ENCODE measurements at places on chromosomes 5 and 9.

GRCh38 chr9:108746001-108746400, 109.8 kb downstream of the ACTL7B start:
- no peak for DNase-seq

- no peak for DNase-seq
These were observed 7.3 kb downstream of the SH3RF2 start for GRCh38 chr5:145943674-145944121.

- no peak for DNase-seq
These were observed 71.4 kb downstream of the PAX5 start for GRCh38 chr9:36962691-36963090.

GRCh38 chr9:109689701-109690100, 90.3 kb upstream of the PALM2AKAP2 start:
- no peak for DNase-seq

- DNase-seq = no peak
These were observed 55.9 kb upstream of the STXBP1 start for GRCh38 chr9:127555840-127556820.

DNA sequence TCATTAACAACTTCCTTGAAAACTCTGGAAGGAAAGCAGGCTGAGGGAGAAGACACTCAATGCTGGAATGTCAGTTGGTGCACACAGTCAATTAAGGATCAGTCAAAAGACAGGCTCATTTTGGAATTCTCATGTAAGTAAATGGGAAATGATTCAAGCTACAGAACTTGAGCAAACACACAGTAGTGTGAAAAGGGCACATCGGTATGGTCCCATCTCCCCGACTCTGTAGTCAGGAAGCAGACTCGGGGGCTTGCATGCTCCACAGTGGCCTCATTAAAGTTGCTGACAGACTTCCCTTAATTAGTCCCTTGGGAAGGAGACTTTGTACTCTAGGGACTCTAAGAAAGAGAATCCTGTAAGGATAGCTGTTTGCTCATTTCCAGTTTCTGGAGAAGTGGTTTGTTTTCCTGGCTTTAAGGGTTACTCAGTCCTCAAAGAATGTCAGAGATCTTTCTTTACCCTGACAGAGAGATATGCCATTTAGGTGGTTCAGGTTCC, 339.2 kb downstream of the ADAMTS6 start:
- no peak for DNase-seq

- DNase-seq = no peak
These were observed 11.1 kb upstream of the S100Z start for GRCh38 chr5:76838481-76839261.

GRCh38 chr9:93898502-93899426, 56.4 kb downstream of the BARX1 start:
- DNase-seq = no peak

DNA sequence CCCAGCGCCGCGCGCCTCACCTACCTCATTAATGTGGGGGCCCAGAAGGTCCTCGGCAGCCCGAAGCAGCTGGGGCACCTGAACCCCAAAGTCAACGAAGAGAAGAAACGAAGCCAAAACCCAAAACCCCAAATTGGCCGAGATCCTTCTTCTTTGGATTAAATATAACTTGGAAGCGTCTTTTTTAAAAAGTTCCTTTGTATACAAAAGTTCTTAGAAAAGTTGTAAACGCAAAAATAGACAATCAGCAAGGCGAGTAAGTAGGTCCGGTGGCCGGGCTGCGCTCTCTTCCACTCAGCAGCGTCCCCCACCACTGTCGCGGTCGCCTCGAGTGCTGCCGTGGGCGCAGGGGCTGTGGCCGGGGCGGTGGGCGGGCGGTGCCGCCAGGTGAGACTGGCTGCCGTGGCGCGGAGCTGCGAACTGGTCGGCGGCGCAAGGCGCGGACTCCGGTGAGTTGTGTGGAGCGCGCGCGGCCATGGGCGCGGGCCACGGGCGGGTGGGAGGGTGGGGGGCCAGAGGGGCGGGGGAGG, 360 bp downstream of the KLF4 start:
- DNase-seq = no peak

DNA sequence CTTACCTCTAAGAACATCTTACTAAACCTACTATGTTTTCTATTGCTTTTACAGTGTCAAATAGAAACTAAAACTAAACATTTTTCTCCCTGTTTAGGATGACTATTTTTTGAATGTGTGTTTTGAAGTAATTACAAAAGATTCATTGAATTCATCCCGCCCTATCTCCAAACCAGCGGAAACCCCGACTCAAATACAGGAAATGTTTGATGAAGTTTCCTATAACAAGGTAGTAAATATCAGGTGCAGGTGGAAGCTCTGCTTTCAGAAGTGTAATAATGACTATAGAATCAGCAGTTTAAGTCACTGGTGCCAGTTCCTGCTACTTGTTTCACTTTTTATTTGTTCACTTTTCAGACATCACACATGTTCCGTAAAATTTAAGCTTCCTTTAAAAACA, 20.0 kb downstream of the ERAP2 start:
- no peak for DNase-seq

DNA sequence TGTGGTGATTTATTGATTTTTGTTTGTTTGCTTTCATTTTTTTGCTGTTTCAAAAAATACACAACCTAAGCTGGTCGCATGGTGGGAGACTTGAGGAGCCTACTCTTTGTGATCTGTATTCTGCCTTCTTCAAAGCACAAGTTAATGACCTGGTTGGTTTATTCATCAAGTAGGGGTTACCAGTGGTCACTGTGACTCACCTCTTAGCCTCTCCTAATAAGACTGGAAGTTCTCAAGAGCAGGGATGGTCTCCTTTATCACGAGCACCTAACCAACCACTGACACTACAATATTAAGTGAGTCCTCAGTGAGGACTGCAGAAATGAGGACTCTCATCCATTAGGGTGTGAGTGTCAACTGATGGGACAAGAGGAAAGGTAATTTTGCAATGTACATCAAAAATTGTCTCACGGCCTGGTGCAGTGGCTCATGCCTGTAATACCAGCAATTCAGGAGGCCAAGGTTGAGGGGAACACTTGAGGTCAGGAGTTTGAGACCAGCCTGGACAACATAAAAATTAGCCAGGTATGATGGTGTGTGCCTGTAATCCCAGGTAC, 13.6 kb upstream of the MTMR12 start:
- DNase-seq = no peak

DNA sequence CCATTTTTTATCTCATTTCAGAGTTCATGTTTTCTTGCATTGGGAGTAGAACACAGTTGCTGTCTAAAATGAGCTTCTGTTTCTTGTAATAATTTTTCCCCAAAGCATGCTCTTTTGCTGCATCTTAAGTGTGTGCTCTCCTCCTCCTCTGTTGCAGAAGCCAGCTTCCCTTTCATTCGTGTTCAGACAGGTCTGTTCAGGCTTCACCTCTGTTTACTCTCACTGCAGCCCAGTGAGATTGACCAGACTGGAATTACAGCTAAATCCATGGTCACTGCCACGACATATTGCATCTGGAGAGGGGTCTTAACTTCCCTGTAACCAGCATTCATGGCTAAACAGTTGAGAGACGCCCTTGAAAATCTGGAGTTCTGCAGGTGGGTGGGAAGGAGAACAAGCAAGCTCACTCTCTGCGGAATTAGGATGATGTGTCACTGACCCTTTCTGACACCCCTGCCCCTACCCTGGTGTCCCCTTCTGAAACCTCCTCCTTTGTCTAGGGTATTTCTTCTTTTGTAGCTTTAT, 223.2 kb downstream of the FSTL4 start:
- DNase-seq = no peak

DNA sequence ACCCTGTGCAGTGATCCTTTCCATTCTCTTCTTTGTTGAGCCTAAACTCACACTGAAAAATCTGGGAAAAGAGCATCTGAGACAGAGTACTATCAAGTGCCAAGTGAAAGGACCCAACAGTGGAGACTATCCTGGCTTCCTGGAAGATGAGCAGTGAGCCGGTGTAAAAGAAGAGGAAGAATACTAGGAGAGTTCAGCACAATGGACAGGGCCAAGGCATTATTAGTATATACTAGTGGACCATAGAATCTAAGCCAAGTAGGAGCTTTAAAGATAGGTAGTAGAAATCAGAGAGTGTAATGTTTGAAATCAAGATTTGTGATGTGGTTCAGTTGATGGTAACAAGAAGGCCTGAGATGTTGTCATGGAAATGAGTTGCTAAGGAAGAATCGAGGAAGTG, 140.8 kb downstream of the CAMK4 start:
- no peak for DNase-seq

All from stimulated activated CD8-positive, alpha-beta memory T cell treated with anti-CD3 and anti-CD28 coated beads, Interleukin-4, amount 100 ng/mL, for 4 hours (primary cell).